ENCODE measurements at places on chromosomes 3 and 15.

DNA sequence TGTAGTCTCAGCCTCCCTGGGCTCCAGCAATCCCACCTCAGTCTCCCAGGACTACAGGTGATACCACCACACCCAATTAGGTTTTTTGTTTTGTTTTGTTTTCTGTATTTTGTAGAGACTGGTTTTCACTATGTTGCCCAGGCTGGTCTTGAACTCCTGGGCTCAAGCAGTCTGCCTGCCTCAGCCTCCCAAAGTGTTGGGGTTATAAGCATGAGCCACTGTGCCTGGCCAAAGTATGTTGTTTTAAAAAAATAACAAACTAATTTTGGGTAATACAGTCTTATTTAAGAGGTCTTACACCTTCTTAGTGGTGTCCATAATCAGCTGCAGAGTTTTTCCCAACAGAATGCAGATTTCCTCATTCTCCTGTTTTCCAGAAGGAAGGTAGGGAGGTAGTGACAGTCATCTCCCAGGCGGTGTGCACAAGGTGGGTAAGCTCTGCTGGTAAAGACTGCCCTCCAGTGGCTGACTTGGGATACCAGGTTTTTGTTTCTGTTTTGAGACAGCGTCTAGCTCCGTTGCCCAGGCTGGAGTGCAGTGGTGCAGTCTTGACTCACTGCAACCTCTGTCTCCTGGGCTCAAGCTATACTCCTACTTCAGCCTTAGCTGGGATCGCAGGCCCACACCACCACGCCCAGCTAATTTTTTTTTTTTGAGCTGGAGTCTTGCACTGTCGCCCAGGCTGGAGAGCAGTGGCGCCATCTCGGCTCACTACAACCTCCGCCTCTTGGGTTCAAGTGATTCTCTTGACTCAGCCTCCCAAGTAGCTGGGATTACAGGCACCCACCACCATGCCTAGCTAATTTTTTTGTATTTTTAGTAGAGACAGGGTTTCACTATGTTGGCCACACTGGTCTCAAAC lies 58.4 kb downstream of the MAP6D1 start:
- peak; percentile 68 for DNase-seq

DNA sequence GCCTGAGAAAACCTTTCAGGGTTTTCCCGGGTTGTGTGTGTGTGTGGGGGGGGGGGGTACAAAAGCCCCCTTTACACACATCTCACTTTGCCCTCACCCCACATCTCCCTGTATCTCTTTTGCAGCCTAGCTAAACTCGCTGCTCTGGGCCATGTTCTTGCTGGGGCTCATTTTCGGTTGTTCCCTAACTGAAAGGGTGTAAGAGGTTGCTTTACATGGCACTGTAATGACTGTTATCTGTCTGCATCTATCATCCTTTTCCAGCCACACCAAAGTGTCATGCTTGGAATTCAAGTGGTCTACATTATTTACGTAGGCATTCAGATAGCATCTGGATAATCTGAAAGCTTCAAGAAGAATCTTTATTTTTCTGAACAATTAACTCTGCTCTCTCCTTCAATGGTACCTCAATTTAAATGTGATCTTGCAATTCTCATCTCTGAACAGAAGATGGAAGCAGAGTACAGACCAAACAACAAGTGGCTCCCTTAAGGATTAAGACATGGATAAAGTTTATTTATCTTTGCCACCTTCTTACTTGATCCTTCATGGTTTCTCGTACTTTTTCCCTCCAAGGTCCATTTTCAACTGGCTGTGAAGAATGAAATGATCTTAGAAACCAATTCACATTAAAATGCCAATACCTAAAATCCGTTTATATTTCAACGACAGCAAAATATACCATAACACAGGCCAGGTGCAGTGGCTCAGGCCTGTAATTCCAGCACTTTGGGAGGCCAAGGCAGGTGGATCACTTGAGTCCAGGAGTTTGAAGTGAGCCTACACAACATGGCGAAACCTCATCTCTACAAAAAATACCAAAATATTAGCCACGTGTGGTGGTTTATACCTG lies 34.9 kb downstream of the DCLK3 start:
- peak; percentile 14 for DNase-seq

DNA sequence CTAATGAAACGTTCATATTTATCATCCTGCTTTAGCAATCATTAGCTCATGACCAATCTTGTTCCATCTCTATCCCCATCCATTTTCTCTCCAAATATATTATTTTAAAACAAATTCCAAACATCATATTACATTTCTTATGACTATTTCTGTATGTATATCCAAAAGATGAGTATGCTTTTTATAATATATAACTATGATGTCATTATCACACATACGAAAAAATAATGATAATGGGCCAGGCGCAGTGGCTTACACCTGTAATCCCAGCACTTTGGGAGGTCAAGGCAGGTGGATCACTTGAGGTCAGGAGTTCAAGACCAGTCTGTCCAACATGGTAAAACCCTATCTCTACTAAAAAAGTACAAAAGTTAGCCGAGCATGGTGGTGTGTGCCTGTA lies 280.4 kb downstream of the FHIT start:
- no peak for DNase-seq

- DNase-seq, result no peak
Measured at GRCh38 chr3:129317848-129318247, 39.2 kb downstream of the HMCES start.

- DNase-seq, result no peak
Measured at GRCh38 chr15:78130466-78131294, 565 bp downstream of the CIB2 start.

GRCh38 chr3:151213151-151213550 lies 10.1 kb upstream of the GPR171 start:
- DNase-seq, result no peak

- no peak for DNase-seq
Measured at GRCh38 chr3:121018917-121019321, 110.9 kb downstream of the STXBP5L start.

- peak; percentile 26 for DNase-seq
Measured at GRCh38 chr3:46496746-46497555, 825 bp upstream of the RTP3 start.

GRCh38 chr3:107718547-107718946 lies 195.8 kb downstream of the BBX start:
- no peak for DNase-seq

- DNase-seq, result no peak
Measured at GRCh38 chr3:195129644-195130492, 141.1 kb downstream of the XXYLT1 start.

GRCh38 chr15:48632651-48633050 lies 12.9 kb downstream of the FBN1 start:
- no peak for DNase-seq

DNA sequence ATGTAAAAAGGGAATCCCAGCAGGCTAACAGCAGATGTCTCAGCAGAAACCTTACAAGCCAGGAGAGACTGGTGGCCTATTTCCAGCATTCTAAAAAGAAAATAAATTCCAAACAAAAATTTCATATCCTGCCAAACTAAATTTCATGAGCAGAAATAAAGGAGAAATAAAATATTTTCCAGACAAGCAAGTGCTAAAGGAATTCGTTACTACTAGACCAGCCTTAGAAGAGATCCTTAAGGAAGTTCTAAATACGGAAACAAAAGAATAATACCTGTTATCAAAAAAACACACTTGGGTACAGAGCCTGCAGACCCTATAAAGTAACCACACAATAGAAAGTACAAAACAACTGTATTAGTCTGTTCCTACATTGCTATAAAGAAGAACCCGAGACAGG lies 41.4 kb downstream of the HDGFL3 start:
- DNase-seq, result no peak

GRCh38 chr3:122739172-122739571 lies 54.5 kb downstream of the HSPBAP1 start:
- DNase-seq, result no peak

DNA sequence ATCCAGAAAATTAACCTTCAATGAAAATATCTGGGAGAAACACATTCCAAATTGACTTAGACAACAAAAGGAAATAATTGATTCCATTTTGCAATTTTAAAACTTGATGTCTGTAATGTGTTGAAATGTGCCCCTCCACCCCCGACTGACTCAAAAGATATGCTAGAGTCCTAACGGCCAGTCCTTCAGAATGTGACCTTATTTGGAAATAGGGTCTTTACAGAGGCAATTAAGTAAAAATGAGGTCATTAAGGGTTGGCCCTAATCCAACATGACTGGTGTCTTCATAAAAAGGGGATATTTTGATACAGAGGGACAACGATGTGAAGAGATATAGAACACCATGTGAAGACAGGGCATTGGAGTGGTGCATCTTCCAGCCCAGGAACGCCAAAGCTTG lies 153.9 kb downstream of the PDZRN3 start:
- no peak for DNase-seq

DNA sequence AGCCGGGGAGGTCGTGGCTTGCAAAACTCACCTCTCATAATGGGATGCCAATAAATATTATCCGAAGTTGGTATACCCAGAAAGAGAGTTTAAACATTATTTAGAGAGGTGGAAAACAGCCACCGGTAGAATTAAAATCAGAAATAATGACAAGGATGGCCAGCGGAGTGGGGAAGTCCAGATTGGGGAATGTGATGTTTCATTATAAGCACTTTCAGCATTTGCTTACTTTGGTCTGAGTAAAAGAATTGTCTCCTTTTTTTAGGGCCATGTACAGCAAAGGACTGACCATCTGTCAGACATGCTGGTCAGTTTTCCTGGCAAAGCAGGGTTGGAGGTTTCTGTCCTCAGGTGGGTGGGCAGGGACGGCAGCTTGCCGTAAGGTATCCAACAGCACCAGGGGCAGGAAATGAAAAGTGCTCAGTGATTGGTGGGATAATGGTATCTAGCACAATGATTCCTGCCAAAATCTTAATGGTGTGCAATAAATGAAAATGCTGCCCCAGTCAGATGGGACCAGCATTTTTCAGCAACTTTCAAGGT lies 24.3 kb downstream of the APBA2 start:
- DNase-seq, result no peak
